Calu3 (cell line): ENCODE measurements at places on chromosomes 16 and 17.

GRCh38 chr16:12548270-12548983, 255.3 kb downstream of the CPPED1 start:
- no peak for DNase-seq

DNA sequence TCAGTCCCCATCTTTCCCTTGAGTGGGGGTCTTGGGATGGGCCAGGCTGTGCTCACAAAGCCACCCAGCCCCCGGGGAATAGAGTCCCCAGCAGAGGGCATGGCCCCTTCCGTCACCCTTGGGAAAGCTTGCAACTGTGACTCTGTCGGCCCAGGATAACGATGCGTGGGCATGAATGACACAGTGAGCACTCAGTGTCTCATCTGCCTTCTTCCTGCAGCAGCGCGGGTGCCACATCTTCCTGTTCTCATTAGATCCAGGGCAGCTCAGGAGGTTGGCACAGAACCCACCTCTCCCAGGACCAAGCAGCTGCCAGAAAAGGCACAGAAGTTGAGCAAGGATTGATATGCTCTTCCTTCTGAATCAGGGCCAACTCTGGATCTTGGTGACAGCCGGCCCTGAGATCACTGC, 84.7 kb downstream of the MRC2 start:
- DNase-seq: no peak

- DNase-seq: peak; percentile 95
Measured at GRCh38 chr16:68756239-68756915, 19.3 kb downstream of the CDH1 start.

DNA sequence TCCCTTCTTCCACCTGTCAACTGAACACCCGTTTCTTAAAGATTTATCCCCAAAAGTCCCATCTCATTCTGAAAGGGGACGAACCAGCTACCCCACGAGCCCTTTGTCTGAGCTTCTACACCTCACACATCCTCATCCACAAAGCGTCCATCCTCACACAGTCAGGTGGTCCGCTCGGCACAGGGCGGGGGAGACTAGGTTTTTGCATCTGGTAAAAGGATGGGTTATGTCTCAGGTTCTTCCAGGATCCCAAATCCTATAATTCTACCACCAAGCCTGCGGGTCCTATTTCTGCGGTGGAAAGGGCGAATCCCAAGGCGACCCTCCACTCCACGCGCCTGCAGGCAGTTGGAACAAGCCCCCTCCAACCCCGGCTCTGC, 458 bp downstream of the GFOD2 start:
- DNase-seq: no peak

GRCh38 chr17:28944862-28945741, 6.2 kb downstream of the PHF12 start:
- no peak for DNase-seq
